ENCODE measurements at places on chromosomes 2 and 18.
A peak's percentile ranks its signal among the peaks of the same experiment; 100 is the strongest.

DNA sequence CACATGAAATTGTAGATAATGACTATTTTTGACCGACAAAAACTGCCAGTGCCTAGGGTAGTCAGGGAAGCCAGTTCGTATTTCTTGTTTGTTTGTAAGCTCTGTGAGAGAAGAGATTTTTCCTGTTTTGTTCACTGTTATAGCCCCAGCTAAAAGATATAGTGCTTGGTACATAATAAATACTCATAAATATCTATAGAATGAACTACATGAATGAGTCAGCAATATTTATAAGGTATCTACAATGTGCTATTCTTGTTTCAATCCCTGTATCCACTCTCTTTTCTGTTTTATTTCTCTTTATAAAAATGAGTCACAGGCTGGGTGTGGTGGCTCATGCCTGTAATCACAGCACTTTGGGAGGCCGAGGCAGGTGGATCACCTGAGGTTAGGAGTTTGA is 275.6 kb upstream of the FANCL start:
- no peak for DNase-seq

GRCh38 chr2:212994976-212995375 is 156.4 kb downstream of the IKZF2 start:
- DNase-seq: no peak

GRCh38 chr18:48675352-48675761 is 136.5 kb downstream of the CTIF start:
- DNase-seq: peak; percentile 78

GRCh38 chr2:11808016-11808400 is 61.6 kb downstream of the LPIN1 start:
- DNase-seq: no peak

- DNase-seq: no peak
Measured at GRCh38 chr2:161044921-161045320, 115.3 kb upstream of the TANK start.

- no peak for DNase-seq
Measured at GRCh38 chr2:128372621-128373341, 54.1 kb upstream of the HS6ST1 start.

- no peak for DNase-seq
Measured at GRCh38 chr2:169172914-169173313, 103.6 kb downstream of the DHRS9 start.

DNA sequence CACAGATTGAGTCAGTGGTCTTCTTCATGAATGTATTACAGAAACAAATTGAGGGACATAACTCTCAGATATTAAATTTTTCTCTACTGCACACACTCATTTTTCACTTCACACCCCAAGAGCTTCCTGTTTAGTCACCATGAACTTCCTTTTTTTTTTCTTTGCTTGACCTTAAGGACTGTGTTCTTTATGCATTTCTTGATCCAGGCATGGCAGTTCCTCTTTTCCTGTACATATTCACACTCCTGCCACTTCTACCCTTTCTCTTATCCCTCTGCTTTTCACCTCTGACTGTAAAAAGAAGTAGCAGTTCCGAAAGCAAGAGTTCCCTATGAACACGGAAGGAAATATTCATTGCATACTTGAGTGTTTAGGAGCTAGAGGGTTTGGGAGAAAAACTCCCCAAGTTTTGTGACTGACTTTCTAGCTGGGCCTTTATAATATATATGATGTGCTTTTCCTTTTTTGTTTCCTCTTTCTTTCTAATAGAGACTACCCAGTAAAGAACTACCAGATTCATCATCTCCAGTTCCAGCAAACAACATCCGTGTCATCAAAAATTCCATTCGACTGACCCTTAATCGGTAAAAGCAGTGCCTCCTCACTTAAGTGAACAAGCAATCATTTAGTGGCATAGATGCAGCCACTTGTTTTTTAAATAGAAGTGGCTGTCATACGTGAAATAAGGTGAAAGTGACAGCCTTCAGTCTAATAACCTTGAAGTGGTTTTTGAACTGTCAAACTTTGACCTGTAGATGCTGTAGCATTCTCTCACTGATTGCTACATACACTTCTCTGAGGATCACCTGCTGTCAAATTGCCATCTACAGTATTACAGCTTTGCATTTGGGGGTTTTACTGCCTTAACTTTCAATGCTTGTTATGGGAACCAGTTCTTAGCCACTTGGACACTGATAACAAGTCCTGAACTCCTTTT is 40.8 kb downstream of the PAPOLG start:
- no peak for DNase-seq

DNA sequence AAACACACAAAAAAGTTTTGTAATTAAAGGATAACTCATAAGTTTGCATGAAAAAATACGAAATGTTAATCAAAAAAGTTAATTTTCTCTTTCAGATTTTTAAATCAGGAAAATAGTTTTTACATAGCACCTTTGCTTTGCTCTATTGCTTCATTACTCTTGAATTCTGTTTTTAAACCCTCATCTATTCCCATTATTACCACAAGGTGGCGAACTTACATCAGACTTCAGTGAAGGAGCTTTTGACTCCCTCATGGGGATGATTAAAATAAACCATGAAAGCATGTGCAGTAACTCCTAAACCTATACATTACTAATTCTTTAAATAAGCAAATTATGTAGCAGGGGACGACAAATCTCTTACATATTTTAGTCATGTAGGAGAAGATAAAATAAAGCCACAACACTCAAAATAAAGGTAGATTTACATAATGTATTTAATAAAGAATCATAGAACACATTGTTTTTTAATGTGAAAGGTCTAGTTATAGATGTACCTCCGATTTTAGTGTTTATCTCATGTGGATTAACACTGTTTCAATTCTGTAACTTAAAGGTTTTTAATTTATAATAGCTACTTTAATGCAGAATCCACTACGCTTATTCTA is 105.2 kb downstream of the NETO1 start:
- DNase-seq: no peak

DNA sequence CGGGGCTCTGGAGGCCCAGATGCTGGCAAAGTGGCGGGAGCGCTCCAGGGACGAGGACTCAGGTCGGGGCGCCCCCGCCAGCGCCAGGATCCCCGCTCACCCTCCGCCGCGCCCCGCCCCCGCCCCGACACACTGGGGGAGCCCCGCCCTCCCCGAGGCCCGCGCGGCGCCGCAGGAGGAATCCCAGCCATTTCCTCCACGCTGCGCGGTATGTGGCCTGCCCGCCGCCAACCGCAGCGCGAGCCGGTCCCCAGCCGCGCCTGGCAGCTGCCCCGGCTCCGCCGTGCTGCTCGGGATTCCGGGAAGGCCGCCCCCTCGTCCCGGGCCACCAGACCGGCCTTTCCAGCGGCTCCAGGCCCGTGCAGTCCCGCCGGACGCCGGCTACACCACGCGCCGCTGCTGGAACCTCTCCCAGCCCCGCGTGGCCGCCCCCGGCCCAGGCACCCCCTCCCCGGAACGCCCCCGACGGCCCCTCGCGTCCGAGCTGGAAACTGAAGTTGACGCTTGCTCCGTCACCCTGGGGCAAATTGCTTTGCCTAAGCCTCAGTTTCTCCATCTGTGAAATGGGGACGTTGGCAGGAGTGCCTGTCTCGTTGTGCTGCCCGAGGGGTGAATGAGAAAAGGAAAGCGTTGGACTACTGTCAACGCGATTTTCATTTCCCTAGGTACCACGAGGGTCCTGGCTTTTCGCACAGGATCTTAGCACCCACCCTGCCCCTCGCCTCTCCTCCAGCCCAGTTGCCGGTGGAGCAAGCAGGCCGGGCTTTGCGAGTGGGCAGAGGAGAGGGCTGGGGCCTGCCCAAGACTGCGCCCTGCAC is 53.6 kb downstream of the PKDCC start:
- peak; percentile 23 for DNase-seq

GRCh38 chr2:230905448-230906421 is 19.3 kb downstream of the GPR55 start:
- peak; percentile 82 for DNase-seq

DNA sequence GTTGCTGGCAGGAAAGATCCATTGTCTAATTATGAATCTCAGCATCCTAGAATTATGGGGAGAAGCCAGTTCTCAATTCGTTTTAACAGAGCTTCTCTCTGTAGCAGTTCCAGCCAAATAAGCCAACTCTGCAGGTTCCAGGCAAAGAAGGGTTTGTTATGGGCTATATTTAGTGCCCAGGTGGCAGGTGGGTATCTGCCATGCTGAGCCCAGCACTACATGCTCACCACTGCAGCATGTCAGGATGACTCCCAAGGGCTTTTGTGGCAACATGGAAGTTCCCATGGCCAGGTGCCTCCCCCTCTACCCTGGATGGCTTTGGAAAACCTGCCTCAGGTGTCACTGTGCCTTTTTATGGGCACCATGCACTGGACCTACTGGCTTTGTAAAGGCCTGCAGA is 137.7 kb upstream of the MSH6 start:
- DNase-seq: no peak

GRCh38 chr2:174760845-174761473 is 3.3 kb downstream of the CHRNA1 start:
- DNase-seq: no peak

DNA sequence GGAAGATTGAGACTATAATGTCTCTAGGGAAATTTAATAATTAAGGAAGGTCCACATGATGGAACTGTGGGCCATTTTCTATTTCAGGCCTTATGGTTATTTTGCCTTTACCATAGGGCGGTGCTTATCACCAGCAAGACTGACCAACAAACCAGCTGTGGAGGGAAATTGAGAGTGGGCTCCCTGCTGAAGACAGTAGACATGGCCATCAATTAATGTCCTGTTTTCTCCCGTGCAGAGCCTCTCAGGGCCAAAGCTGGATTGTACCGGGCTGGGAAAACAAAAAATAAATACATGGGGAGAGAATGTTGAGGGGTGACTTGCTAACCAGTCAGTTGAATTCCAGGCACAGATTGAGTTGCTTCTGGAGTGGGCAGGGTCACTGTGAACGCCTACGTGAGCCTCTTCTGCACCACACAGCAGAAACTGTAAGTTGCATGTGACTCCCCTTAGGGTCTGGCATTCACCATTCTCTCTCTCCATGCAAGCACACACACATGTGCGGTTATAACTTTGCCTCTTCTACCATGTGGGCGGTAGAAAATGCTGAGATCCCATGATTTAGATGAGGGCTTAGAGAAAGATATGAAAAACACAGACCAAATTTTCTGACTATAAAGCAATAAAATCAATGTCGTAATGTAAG is 128.5 kb downstream of the COPS8 start:
- no peak for DNase-seq

- DNase-seq: no peak
Measured at GRCh38 chr18:58541146-58541788, 87.6 kb downstream of the ALPK2 start.

DNA sequence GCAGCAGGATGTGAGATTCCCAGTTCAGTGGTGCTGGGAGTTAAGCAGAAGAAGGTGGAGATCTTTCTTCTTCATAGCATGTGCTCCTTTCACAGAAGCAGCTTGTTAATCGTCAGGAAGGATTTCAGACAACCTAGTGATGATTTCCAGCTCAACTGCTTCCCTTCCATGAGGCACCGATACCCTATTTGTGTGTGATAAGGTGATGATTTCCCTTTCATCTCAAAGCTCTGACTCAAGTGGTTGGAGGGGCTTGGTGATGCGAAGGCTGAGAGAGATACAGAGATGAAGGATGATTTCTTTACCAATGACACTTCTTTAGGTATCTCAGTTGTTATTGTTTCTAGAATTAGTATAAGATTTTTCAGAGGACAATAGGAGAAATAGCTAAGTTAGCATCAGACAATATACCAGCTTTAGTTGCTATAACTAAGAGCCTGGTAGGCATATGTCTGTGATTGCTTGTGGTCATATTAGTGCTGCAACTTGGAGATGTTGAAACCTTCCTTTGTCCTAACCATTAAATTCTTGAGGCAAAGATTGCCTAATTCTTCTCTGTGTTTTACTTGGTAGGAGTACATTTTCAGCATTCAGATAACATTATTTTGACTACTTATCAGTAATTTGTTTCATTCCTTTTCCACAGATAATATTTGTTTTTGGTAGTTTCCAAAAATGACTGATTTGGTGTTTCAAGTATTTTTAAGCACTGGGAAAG is 111.3 kb downstream of the PLCL1 start:
- no peak for DNase-seq

- DNase-seq: no peak
Measured at GRCh38 chr2:64298161-64298560, 153.9 kb upstream of the PELI1 start.

DNA sequence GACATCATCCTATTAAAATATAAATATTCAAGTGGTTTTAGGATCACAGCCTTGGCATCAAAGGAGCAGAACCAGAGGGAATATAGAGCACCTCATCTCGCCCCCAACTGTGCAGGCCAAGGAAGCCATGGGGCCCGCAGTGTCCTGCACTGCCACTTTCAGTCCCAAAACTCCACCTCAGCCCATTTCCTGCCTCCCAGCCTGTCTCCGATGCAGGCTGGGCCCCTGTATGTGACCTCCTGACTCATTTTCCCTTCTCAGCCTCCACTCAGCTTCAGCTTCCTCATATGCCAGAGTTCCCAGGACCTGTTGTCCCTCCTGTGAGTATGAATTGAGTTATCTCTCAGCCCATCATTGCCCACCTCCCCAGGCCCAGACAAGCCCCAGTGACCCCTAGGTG is 72.9 kb upstream of the GLI2 start:
- no peak for DNase-seq

Measured in activated CD4-positive, alpha-beta T cell treated with anti-CD3 and anti-CD28 coated beads for 24 hours (primary cell).